ENCODE measurements at places on chromosomes 13 and 19.

GRCh38 chr19:4910594-4911281, 1.4 kb downstream of the UHRF1 start:
- DNase-seq = no peak

- no peak for DNase-seq
These were observed 45.1 kb downstream of the EPSTI1 start for GRCh38 chr13:42946927-42947326.

GRCh38 chr19:17318966-17319365, 9.6 kb downstream of the DDA1 start:
- no peak for DNase-seq

DNA sequence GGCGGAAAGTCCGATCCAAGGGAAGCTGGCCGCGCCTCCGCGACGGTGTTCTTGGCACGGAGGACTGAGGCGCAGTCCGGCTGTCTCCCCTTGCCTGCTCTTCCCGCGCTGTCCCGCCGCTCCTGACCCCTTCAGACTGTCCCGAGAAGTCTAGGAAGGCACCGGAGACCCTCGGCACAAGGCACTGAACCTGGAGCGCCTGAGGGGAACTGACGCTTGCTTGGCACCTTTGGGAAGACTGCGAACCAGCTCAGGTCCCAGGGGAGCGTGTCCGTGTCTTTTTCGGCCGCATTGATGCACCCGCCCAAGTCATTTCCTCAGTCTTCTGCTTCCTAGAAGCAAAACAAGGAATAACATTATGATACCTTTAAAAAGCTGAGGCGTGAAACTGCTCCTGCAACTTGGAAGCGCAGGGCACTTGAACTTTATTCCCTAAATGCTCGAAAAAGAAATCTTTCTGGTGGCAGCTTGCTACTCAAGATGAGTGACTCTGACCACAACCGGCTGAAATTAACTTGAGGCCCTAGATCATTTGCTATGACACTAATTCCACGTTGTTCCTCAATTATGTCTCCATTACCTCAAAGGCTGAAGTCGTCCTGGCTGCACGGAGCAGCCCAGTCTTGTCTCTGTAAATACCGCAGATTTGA, 735 bp upstream of the FLT1 start:
- peak; percentile 7 for DNase-seq

GRCh38 chr13:92101801-92102200, 703.4 kb downstream of the GPC5 start:
- DNase-seq = no peak

Data from NCI-H69 (cell line).